ENCODE measurements at places on chromosomes 2 and 18.
A peak's percentile ranks its signal among the peaks of the same experiment; 100 is the strongest.

GRCh38 chr2:241814643-241815476 lies 5.9 kb downstream of the NEU4 start:
- DNase-seq = no peak

DNA sequence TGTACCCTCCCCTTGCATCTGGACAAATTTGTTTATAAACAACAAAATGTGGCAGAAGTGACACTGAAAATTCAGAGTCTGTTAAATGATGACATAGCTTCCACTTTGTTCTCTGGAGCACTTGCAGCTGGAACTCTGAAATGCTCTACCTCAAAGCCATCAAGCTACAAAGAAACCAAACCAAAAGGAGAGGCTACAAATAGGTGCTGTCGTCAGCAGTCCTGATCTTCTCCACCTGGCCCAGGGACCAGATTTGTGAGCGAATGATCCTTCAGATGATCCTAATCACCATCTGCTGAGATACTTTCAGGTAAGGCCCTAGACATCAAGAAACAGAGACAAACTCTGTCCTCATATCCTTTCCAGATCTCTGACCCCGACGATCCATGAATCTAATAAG lies 27.9 kb upstream of the PAIP2B start:
- DNase-seq = no peak

DNA sequence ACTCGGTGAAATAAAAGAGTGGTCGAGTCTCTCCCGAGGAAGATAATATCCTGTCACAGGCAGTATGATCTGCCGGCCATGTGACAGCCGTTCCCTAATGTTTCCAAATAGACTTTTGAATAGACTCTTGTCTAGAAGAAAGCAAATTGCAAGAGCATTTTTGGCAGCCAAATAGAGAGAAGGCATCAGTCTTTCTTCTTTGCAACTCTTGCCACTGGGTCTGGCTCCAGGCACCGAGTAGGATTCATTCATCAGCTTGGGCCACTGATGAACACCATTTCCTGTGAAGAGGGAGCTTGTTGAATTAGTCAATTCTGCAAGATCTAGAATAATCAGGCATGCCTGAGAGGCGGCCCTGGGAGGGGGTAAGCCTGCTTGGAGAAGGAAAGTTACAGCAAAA lies 165.6 kb downstream of the KLHL29 start:
- DNase-seq = no peak

- DNase-seq = no peak
These were observed 14.2 kb upstream of the PLEKHM3 start for GRCh38 chr2:208039376-208040110.

GRCh38 chr2:9424447-9425164 lies 1.2 kb downstream of the CPSF3 start:
- no peak for DNase-seq

DNA sequence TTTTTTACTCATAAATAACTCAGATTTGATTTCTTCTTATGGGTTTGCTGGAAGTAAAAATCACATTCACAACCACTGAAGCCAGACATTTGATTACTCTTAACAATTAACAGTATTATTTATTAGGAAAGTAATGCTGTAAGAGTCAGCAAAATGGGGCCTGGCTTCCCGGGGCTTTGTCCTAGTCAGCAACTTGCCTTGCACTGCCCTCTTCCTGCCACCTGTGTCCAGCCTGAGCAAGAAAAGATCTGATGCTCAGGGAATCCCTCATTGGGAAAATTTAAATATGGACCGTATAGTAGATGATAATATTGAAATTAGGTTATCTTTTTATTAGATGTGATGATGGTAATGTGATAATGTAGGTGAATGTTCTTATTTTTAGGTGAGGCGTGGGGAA lies 30.8 kb upstream of the ACYP2 start:
- no peak for DNase-seq

DNA sequence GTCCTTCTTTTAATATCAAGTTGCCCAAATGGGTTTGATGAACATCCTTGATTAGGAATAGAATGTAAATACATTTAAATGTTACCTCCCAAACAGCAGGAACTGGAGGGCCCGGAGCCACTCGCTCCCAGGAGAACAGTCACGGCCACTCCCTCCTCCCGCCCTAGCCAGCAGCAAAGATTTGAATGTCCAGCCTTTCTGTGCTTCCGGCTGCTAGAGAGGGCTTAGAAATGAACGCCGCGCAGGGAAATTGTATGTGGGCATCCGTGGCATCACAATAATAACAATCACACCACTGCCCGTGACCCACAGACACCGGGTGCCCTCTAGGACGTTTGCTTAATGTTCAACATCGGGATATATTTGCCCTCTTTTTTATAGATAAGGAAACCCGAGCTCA lies 164.9 kb upstream of the SALL3 start:
- DNase-seq = no peak

DNA sequence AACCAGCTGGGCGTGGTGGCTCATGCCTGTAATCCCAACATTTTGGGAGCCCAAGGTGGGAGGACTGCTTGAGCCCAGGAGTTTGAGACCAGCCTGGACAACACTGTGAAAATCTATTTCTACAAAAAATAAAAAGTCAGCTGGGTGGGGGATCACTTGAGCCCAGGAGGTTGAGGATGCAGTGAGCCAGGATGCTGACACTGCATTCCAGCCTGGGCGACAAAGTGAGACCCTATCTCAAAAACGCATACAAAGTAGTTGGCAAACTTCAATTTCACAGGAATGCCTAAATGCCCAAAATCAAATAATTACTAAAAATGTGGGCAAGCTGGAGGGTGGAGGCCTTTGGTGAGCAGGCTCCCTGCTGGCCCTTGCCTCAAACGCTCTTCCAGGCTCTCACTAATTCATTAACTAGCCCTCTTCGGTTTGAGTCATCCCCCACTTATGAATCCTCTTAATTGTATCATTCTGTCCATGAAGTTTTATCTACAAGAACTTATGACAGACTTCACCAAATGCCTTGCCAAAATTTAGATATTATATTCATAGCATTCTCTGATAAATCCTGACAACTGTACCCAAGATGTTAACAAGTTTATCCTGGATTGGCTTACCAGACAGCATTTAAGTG lies 68.7 kb upstream of the ZFP36L2 start:
- DNase-seq = no peak

DNA sequence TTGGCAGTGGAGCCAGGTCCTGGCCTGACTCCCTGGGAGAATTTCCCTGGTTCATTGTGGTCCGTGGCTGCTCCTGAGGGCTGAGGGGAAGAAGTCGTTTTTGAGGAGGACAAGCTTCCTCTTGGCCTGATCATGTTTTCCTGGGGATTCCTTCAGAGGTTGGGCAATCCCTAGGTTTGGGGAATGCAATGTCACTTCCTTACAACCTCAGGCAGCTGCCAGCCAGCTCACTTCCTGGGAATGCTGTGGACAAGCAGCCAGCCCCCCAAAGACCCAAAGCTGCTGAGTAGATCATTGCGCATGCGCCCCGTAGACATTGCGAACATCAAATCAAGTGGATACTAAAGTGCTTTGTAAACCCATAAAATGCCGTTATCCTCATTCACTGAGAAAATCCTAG lies 7.7 kb upstream of the DNMT3A start:
- DNase-seq = no peak

DNA sequence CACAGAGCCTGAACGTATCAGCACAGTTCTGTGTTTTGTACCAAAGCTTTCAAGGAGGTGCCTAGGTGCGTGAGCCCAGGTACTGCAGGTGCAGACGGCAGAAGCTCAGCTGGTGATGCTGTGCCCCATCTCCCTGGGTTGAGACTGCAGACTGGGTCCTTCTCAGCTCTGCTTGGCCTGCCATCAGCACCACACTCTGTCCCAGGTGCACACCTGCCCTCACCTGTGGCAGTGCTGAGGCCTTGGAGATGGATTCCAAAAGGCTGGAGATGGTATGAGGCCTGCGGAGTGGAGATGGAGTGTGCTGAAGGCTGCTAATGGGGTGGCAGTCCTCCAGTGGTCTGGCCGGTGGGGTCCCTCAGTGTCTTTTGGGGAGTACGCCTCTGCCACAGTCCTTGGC lies 9.3 kb downstream of the LDLRAD4 start:
- no peak for DNase-seq

GRCh38 chr2:240687741-240688552 lies 3.7 kb upstream of the AQP12A start:
- DNase-seq = no peak

DNA sequence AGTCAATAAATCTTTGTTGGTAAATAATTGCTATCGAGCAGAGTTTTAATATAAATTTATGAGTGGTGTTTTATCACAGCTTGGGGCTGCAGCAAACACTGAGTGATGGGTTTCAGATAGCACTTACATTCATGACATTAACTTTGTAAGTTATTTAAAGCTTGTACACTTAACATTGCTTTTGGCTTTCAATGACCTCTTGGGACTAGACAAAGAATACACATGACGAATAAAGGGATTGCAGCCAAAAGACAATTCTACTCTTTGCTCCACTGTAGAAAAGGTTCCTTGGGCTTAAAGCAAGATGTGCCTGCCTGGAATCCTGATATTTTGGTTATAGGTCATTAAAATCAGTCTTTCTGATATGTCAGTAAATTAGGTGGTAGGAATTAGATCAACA lies 299.5 kb downstream of the GBX2 start:
- no peak for DNase-seq

GRCh38 chr2:20164734-20165478 lies 60.0 kb downstream of the SDC1 start:
- DNase-seq = no peak

GRCh38 chr2:109533823-109534222 lies 79.9 kb downstream of the SEPTIN10 start:
- no peak for DNase-seq

DNA sequence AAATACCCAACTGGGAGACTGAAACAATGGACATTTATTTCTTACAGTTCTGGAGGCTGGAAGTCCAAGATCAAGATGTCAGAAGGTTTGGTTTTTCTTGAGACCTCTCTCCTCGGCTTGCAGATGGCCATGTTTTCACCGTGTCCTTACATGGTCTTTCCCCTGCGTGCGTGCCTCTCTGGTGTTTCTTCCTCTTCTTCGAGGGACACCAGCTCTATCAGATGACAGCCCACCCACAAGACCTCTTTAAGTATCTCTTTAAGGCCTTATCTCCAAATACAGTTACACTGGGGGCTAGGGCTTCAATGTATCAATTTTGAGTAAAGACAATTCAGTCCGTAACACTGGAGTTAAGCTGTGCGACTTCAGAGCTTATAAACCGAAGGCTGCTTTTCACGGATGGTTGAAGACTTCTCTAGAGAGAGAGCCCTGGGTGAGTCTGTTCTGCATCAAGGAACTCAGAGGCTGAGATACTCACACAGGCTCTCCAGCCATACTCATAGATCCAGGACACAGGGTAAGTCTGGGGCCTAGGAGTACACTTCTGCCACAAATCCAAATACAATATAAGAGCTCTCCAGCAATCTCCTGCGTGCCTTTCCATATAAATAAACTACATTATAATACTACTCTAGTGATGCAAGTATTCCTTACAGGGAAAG lies 339.9 kb upstream of the PKDCC start:
- no peak for DNase-seq

GRCh38 chr2:241719093-241719492 lies 15.3 kb upstream of the D2HGDH start:
- DNase-seq = no peak

- peak; percentile 68 for DNase-seq
These were observed 60.1 kb downstream of the LIMS1 start for GRCh38 chr2:108594132-108594981.

DNA sequence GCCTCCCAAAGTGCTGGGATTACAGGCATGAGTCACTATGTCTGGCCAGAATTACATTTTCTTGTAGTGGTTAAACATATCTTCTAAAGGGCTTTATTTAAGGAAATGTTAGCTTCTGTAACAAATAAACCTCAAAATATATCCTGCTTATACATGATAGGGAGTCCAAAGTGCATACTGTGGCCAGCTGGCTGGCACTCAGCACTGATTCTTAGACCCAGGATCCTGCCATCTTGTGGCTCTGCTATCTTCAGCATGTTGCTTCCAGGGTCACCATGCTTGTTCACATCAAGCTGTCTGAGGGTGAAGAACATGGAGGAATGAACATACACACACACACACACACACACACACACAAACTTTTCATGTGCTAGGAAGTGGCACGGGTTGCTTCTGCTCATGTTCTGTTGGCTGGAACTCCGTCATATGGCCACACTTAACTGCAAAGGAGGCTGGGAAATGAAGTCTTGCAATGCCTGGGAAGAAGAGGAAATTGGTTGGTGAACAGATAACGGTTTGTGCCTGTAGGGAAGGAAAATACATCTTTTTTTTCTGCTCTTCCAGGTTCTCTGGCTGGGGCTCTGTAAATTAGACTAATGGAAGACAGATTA lies 40.0 kb downstream of the NPPC start:
- DNase-seq = no peak

DNA sequence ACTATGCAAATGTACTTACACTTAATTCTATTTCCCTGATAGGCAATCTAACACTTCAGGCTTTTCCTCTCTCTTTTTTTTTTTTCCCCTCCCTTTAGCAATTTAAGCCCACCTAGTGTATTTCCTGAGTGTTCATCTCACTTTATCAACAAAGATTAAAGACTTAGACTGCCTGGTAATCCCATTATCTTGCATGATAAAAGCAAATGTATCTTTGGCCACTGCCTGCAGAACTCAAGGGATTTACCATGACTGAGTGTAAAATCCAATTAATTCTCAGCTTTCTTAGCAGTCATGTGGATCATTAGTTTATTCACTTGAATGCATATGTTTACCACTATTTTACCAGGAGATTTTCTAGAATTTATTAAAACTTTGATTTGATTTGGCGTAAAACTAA lies 1102.2 kb upstream of the GYPC start:
- DNase-seq = no peak

DNA sequence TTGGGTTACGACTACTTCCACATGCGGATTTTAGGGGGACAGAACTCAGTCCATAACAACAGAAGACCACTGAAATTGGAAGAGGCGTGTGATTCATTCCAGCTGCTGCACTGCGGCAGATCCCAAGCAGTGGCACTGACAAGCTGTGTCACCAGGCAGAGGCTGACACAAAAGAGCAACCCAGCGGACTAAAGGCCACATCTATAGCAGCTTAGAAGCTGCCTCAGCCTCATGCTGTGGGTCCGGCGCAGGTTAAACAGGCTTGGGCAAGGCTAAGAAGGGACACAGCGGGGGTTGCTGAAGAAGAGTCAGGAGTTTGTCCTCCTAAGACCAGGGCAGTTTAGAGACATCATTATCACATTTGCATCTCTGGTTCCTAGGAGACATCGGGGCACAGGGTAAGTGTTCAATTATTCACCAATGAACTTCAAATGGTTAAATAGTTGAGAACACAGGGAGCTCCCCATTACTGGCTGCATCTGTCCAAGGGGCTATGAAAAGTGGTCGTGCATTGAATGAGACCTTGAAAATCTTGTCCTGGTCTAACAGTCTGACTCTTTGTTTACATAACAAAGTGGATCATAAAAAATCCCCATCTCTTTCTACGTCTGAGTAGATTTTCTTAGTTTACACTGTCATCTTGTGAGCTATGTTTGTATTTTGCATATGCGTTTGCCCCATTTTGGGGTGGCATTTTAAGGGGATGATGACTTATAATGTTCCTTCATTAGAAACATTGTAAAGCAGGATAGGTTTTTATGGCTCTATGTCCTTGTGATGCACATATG lies 162.3 kb upstream of the TRIB2 start:
- DNase-seq = no peak

- DNase-seq = peak; percentile 57
These were observed 1.7 kb downstream of the TMBIM1 start for GRCh38 chr2:218290316-218291261.

- no peak for DNase-seq
These were observed 4.6 kb downstream of the PIGN start for GRCh38 chr18:62182220-62182619.

GRCh38 chr2:200127848-200128247 lies 172.5 kb downstream of the MAIP1 start:
- DNase-seq = no peak

All from GM12864 (cell line).